Suprapubic skin (tissue), 4 donors: ENCODE measurements at places on chromosomes 12 and 14.

DNA sequence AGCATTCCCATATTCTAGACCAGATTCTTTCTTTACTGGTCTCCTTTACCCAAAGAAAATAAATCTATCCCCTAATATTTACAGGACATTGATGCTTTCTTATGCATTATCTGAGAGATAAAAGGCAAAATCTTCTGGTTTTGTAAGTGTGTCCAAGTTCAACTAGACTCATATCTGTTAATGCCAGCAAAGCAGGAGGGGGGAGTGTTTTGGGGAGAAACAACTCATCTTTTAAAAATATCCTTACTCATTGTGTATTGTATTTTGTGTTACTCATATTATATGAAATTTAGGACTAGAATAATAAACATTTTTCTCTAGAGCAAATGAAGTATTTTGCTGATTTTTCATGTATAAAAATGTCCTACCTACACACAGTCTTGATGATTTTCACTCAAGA, 54.8 kb downstream of the SAMD4A start:
- DNase-seq = no peak

GRCh38 chr12:81297601-81298000, 219.7 kb downstream of the ACSS3 start:
- DNase-seq = no peak

DNA sequence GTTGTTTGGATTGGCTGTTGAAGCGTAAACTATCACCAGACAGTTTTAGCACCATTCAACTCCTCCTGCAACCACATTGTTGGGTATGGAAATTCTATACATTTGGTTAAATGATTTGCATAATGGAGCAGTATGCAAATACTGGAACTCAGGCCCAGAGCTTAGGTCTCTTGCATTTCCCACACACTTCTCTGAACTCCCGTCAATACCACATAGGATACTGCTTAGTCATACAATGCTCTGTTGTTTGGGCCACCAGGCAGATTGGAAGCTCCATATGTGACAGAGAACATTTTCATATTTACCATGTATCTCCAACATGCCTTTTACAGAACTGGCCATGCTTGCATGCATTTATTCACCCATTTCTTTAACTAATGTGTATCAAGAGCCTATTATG, 78.0 kb downstream of the IFNG start:
- no peak for DNase-seq

GRCh38 chr12:103470664-103471063, 25.1 kb downstream of the C12orf42 start:
- no peak for DNase-seq

DNA sequence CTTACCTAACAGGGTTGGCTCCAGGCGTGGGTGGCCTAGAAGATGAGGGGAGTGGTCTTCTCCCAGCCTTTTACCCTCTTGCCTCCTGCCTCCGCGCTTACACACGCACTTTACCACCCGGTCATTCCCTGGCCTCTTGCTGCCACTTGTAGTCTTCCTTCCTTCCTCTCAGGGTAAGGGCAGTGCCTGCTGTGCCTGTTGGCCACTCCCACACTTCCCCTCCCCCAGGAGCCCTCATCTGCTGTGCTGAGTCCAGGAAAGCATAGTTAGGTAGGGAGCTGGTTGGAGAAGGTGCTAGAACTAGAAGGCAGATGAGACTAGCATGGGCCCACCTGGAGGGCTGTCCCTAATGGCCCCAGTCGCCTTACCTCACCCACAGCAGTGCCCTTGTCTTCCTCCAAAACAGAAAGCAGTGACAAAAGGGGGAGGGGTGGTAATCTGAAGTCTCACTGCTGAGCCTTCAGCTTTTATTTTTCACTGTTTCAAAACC, 54.3 kb upstream of the SRSF5 start:
- DNase-seq = no peak

DNA sequence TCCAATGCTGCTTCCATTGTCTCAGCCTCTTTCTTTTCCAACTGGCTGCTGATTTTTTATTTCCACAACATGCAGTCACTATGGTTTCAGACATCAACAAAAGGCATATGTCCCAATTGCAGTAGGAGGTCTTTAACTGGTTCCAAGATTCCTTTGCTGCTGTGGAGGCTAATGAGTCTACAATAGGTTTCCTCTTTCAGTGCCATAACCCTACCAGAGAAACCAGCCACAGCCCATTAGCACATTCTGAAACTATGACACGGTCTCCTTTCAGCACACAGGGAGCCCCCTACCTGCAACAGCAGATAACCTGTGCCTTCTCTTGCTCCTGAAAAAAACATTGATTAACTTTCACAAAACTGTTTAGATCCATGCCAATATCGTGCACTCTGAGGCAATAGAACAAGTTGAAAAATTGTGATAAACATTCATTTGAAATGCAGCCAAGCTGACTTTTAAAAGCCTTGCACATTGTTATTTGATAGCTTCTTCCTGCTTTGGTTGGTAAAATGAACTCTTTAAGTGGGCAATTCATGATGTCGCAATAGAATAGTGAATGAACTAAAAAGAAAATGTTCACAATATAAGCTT, 32.4 kb downstream of the PLEKHG7 start:
- DNase-seq = no peak

DNA sequence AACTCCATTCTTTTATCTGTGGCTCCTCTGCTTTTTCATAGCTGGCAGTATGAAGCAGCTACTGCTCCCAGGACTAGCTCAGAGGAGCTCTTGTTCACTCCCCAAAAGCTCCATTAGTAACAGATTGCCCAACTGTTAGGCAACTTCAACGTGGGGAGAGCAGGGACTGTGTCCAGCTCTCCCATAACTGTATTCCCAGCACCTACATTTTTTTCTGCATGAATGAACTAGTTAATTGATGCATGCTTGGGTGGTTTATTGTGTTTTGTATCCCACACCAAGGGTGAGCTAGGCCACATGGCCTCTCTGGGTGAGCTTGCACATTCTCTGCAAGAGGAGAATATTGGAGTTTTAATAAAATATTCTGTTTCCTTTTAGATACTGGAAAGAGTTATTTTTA, 15.2 kb downstream of the STON2 start:
- no peak for DNase-seq

DNA sequence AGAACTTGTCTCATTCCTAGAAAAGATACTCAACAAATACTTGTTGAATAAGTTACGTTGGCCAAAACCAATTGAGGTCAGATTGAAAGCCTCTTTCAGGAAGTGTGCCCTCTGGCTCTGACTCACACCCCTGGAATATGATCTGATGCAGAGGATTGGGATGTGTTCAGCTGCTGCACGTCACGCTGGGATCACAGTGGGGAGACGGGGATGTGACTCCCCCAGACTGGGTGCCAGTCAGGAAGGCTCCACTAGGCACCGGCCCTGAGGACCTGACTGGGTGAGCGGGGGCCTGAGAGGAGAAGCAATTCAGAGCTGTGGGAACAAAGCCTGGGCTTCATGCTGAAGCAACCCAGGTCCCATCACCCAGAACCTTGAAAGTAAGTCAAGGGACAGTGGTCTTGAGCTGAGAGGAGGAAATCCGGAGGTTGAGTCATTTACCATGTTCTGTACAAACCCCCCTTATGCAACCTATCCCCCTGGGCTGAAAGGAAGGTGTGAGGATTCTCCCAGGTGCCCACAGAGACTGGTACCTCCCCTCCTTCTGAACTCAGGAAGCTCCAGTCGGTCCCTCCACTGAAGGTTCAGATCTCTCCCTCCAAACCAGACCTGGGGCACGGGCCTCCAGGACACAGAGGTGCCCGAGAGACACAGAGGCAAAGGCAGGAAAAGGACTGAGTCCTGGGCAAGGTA, 3.9 kb downstream of the CEBPE start:
- no peak for DNase-seq

- DNase-seq = no peak
Measured at GRCh38 chr12:84636801-84637290, 275.8 kb downstream of the SLC6A15 start.

GRCh38 chr12:79083181-79083580, 218.6 kb downstream of the SYT1 start:
- DNase-seq = no peak

DNA sequence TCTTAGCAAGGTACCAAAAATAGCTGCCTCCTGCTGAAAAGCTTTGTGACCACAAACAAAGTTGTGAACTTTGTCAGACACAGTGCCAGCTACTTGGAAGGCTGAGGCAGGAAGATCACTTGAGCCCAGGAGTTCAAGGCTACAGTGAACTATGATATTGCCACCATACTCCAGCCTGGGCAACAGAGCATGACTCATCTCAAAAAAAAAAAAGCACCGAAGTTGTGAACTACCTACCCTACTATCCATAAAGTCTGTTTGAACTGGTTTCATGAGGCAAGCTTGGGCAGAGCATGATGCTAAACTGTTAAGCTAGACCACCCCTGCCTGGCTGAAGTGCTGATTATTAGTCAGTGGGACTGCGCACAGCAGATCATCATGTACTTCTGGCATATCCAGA, 75.5 kb downstream of the RAD52 start:
- no peak for DNase-seq

DNA sequence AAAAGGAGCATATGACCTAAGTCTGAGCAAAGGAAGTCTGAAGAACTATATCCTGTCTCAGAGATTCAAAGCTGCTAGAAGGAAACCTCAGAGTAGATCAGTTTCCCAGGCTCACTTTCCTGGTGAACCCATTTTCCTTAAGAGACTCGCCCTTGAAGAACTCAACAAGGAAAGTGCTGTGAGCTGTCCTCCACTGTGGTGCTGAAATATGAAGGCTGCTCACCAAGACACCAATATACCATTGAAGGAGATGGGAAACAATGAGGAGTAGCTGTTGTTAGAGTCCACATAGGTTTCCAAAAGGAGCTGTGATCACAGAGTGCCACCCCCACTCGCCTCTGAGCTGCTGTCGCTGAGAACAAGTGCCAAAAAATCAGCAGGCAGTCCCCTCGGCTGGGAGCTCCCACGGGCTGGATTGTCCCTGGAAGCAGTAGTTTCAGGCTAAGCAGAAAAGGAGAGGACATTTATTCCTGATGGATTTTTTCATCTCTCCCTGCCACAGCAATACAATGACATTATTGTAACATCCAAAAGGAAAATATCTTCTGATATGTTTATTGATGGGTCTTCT, 282.1 kb downstream of the RPS29 start:
- no peak for DNase-seq

DNA sequence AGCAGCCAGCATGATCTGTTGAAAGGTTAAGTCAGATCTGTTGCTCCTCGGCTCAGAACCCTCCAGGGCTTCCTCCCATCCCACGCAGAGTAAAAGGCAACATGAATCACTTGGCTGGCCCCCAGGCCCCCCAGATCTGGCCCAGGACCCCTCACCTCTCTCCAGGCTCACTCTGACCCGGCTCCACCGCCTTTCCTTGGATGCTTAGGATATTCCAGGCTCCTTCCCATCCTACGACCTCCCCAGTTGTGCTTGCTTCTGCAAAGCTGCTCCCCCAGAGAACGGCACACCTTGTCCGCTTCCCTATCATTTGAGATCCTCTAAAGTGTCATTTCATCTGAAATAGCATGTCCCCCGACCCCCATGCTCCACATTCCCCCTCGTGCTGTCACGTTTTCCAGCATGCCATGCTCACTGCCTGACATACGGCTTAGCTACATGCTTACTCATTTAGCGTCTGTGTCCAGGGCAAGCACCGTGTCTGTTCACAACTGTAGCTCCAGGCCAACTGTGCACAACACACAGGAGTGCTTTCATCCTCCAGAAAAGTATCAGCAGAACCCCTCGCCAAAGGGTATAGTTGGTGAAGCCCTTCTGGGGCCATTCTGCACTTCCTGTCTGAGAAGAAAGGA, 33.6 kb upstream of the BDKRB2 start:
- DNase-seq = no peak

GRCh38 chr14:97250931-97251330, 453.7 kb downstream of the VRK1 start:
- DNase-seq = no peak

- no peak for DNase-seq
Measured at GRCh38 chr14:59123531-59123930, 64.9 kb upstream of the DAAM1 start.

DNA sequence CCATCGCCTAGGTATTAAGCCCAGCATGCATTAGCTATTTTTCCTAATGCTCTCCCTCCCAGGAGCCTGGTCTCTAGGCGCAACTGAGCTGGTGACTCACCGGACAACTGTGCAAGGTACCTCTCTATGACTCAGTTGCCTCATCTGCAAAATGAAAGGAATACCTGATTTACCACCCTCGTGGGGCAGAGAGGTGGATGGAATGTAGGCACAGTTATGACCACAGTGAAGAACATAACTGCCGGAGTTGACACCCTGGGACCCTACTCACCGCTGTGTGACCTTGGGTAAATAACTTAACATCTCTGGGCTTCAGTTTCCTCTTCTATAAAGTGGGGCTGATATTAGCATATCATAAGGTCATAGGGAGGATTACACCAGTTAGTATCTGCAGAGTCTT, 22.6 kb downstream of the BCL11B start:
- DNase-seq = no peak

DNA sequence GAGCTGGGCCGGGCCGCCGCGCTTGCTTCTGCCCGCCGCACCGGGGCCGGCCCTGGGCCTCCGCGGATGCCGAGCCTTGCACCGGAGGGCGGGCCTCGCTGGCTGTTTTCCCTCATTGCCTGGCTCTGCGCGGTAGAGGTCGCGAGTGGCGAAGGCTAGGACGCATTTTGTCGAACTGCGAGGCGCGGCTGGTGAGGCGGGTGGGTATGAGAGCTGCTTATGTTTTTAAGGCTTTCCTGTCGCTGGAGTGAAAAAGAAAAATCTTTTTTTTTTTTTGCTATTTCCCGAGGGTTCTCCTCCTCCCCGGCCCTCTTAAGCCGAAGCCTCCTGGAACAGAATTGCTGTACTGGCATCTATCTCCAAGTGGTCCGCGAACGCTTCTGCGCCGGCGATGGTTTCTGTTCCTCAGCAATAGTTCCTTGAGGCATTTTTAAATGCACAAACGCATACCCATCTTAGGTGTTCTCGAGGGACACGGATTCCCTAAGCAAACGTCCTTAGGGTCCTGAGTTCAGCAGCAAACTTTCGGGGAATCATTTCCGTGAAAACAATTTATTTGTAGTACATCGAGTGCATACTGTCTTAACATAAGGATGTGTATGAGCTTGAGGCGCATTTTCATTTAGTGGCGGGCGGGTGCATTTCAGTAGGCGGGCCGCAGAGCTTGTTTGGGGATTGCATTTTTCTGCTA, 631 bp downstream of the RESF1 start:
- peak; percentile 72 for DNase-seq

- DNase-seq = peak; percentile 57
Measured at GRCh38 chr14:104936361-104937155, 11.9 kb downstream of the PLD4 start.

GRCh38 chr14:77955816-77956484, 156.0 kb downstream of the ADCK1 start:
- no peak for DNase-seq

- DNase-seq = no peak
Measured at GRCh38 chr12:5807514-5808219, 137.4 kb downstream of the ANO2 start.

DNA sequence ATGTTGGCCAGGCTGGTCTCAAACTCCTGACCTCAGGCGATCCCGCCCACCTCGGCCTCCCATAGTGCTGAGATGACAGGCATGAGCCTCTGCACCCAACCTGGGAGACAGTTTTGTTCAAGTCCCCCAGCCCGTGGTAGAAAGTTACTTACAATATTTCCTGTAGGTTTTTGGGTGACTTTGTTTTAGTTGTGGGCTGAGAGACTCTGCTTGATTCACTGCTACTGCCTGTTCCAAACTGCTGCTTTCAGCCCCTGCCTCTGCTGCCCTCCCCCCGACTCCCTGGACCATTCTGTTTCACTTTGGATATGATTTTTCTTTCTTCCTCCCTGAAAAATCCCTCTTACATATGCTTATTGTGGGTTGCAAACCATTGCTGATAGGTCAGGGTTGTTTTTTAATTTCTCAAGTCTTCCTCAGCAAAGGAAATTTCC, 13.4 kb upstream of the PCNX1 start:
- DNase-seq = no peak
